Mammary microvascular endothelial cell (primary cell): ENCODE measurements at places on chromosomes 4 and X. TPM values are rescaled to one million over a fixed set of nuclear protein-coding genes. Genes with fewer than 3 reads are reported as not detected.

TBC1D8B gene
- total RNA-seq = 3.1 TPM in 2 replicates

TRO gene
- 0.84 and 0.87 TPM in 2 replicates for total RNA-seq

TMEM154 gene
- total RNA-seq = 13.3 and 14.3 TPM in 2 replicates

ATP1B4 gene
- not detected in 2 replicates for total RNA-seq

NAP1L2 gene
- total RNA-seq = 0.34 and 1.6 TPM in 2 replicates

SOWAHD gene
- not detected in 2 replicates for total RNA-seq

TRIM75 gene
- not detected in 2 replicates for total RNA-seq

CHIC2 gene
- total RNA-seq = 61.5 and 65.6 TPM in 2 replicates

SLC10A7 gene
- total RNA-seq = 5.7 and 7.3 TPM in 2 replicates

HSFX1 gene
- total RNA-seq = 0.07 TPM in 1 of 2 replicates, not detected in the other

RIPPLY1 gene
- total RNA-seq = not detected in 2 replicates

NKX6-1 gene
- total RNA-seq = not detected in 2 replicates

ADH1A gene
- total RNA-seq = not detected in 2 replicates

SPARCL1 gene
- total RNA-seq = 58.5 and 60.4 TPM in 2 replicates

GYPA gene
- not detected in 2 replicates for total RNA-seq

STARD8 gene
- 13.9 and 16.6 TPM in 2 replicates for total RNA-seq

ARHGAP36 gene
- not detected in 2 replicates for total RNA-seq

DCAF8L2 gene
- not detected in 2 replicates for total RNA-seq

PRICKLE3 gene
- 7.3 and 15.9 TPM in 2 replicates for total RNA-seq

TMEM31 gene
- not detected in 2 replicates for total RNA-seq

STBD1 gene
- 1.7 and 3.5 TPM in 2 replicates for total RNA-seq

ZNF141 gene
- 2.5 and 2.7 TPM in 2 replicates for total RNA-seq

ARSJ gene
- total RNA-seq = 27.6 TPM in 2 replicates

DRP2 gene
- 0.15 and 0.47 TPM in 2 replicates for total RNA-seq

CCKAR gene
- not detected in 2 replicates for total RNA-seq

CXCL3 gene
- total RNA-seq = 0.93 and 4.1 TPM in 2 replicates

CXCL1 gene
- total RNA-seq = 141 and 147 TPM in 2 replicates

MAGEC3 gene
- not detected in 2 replicates for total RNA-seq

SYTL4 gene
- 14.5 and 14.8 TPM in 2 replicates for total RNA-seq

SHOX gene
- under 0.01 and 0.10 TPM in 2 replicates for total RNA-seq

CT55 gene
- total RNA-seq = not detected in 2 replicates

LONRF3 gene
- 2.3 and 3.9 TPM in 2 replicates for total RNA-seq

GRIA2 gene
- not detected in 2 replicates for total RNA-seq

DCK gene
- 24.5 and 28.8 TPM in 2 replicates for total RNA-seq

CYTL1 gene
- total RNA-seq = 118 and 121 TPM in 2 replicates

C4orf51 gene
- total RNA-seq = not detected in 2 replicates

UGT2B15 gene
- not detected in 2 replicates for total RNA-seq

PWWP3B gene
- not detected in 2 replicates for total RNA-seq

HS3ST1 gene
- 0.98 and 5.0 TPM in 2 replicates for total RNA-seq

ZNF157 gene
- total RNA-seq = not detected in 2 replicates

G6PD gene
- 75.2 and 82.4 TPM in 2 replicates for total RNA-seq

ACTRT1 gene
- not detected in 2 replicates for total RNA-seq

UCP1 gene
- not detected in 2 replicates for total RNA-seq

USP17L30 gene
- total RNA-seq = not detected in 2 replicates

CRMP1 gene
- 0.05 TPM in 1 of 2 replicates, not detected in the other for total RNA-seq

STOX2 gene
- total RNA-seq = 1.4 and 2.3 TPM in 2 replicates

BEX3 gene
- 191 and 218 TPM in 2 replicates for total RNA-seq
